ENCODE measurements at places on chromosomes 1 and 21. TPM values are rescaled to one million over a fixed set of nuclear protein-coding genes. Genes with fewer than 3 reads are reported as not detected.
A peak's percentile ranks its signal among the peaks of the same experiment; 100 is the strongest.

GRCh38 chr1:39683591-39684312 is 7.5 kb downstream of the HPCAL4 start:
- DNase-seq = peak; percentile 10

DNA sequence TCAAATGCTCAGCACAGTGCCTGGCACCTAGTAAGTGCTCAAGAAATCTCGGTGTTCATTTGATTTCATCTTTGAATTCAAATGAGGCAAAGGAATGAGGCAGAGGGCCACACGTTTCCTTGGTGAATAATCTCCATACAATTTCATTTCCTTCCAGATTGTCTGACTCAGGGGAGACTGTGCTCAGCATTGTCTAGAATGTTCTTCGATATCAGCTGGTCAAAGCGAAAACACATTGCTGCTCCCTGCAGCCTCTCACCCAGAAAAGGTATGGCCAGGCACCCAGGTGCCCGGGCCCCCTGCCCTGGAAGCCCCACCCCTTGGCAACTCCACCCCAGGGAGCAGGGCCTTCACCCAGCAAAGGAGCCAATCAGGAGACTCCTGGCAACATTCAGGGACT is 55.8 kb downstream of the FBXO2 start:
- DNase-seq = no peak

DNA sequence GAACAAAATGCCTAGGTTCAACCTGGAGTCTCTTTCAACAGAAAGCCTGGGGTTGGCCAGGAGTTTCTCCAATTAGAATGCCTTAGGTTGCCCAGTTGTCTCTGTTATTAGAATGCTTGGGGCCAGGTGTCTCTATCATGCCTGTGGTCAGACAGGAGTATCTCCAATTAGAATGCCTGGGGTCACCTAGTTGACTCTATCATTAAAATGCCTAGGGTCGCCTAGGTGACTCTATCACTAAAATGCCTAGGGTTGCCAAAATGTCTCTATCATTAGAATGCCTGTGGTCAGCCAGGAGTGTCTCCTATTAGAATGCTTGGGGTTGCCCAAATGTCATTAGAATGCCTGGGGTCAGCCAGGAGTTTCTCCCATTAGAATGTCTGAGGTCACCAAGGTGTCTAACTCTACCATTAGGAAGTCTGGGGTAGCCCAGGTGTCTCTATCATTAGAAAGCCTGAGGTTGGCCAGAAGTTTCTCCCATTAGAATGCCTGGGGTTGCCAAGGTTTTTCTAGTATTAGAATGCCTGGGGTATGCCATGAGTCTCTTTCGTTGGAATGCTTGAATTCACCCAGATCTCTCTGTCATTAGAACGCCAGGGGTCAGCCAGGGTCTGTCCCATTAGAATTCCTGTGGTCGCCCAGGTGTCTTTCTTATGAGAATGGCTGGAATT is 57.9 kb downstream of the RNF187 start:
- DNase-seq = no peak

DNA sequence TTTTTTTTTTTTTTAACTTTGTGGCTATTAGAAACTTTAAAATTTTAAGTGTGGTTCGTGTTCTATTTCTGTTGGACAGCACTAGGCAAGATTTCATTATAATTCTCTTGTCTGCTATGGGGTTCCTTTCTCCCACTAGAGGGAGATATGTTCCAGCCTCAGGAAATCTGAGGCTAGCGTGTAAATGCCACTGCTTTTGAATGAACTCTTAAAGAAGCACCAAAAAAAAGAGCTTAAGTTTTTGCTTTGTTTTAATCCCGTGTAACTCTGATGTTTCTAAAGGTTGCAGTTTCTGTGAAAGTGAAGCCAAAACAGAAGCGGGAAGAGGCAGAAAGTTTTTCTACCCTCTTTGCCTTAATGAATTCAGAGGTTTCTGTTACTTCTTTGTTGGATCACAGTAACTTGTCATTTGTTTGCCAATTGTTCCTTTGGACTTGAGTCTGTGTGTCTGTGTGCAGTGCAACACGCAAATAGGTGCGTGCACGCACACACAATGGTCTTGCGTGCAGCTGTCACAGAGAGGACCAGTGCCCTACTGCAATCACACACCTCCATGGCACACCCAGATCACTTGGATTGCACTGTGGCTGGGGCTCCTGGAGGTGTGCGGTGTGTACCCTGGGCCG is 32.3 kb downstream of the HHAT start:
- peak; percentile 61 for DNase-seq

- DNase-seq = no peak
These were observed 286.0 kb downstream of the PLA2G4A start for GRCh38 chr1:187114792-187115191.

Gene CCDC17
- polyA plus RNA-seq = 0.05 TPM

Gene CELA3B
- not detected for polyA plus RNA-seq
